NCI-H345 (cell line): ENCODE measurements at places on chromosomes 3 and 15.
A peak's percentile ranks its signal among the peaks of the same experiment; 100 is the strongest.

- no peak for DNase-seq
Measured at GRCh38 chr3:30011237-30011803, 595.1 kb upstream of the TGFBR2 start.

- no peak for DNase-seq
Measured at GRCh38 chr3:43155464-43156121, 49.7 kb upstream of the POMGNT2 start.

DNA sequence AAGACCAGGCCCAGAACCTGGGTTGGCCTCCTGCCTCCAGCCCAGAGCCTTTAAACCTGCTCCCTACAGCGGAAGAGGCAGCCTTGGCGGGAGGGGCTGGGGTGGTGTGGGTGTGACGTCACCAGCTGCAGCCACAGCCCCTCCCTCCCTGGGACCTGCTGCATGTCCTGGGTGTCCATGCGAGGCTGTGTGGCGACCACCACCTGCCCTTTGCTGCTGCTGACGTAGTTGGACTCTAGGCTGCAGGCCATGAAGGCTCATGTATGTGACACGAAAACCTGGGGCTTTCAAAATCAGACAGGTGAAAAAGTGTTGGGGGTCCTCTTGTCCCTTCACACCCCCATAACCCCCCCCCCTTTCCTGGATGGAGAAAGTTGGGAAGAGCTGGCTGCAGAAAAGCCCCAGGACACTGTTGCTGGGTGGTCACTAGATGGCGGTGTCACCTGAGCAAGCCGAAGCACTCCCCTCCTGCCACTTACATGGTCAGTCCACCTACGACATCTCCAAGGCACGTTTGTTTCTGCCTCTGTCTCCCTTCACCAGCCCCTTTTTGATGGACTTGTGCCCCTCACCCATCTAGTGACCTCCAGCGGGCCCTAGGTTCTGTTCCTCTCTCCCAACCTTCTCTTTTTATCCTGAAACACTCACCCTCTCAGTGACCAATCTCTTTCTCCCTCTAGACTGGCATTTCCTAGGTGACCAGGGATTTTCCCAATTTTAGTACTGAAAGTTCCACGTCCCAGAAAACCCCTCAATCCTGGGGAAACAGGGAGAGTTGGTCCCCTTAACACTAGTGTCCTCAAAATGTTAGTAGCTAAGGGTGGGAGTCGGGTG, 35.2 kb downstream of the SLC6A20 start:
- DNase-seq, result peak; percentile 21

GRCh38 chr3:194286375-194287146, 64.6 kb downstream of the CPN2 start:
- no peak for DNase-seq

DNA sequence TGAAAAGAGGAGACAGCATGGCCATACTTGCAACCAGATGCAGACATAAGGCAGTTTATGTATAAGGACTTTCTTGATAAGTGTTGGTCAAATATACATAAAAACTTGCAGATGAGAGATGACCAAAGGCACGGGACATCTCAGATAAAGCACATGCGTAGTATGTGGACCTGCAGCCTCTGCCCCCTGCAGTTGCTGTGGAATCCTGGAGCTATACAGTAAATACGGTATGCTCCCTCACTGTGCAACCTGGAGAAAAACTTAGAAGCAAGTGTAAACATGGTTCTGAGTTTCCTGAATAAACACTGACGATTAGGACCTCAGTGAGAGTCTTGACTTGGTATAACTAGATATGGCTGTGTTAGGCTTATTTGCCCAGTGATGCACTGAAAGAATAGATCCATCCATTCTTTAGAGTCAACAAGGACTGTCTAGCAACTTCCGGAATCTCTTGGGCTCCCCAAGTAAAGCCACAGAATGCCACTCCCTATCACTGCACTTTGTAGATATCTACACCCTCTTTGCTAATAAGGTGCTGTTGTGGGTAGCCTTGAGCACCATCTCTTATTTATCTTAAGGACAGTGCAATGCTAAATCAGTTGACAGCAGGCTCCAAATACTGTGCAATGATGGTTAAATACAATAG, 40.2 kb downstream of the GJD2 start:
- DNase-seq, result no peak

DNA sequence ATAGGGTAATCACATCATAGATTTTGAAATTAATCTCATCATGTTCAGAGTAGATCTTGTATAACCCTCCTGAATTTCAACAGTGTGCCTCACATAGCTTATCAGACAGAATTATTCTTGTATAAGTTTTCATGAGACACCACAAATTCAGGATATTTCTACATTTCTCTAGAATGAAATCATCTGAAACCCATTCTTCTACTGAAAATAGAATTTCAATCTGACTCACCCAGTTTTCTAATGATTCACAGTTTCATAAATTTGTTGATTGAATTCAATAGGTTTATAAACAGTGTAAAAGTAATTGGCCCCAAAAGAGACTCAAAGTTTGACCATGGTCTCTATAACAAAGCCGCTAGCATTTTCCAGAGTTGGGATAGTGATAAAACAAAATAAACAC, 1082.6 kb upstream of the EPHA6 start:
- no peak for DNase-seq

GRCh38 chr3:158950178-158950901, 148.5 kb downstream of the MFSD1 start:
- DNase-seq, result no peak

DNA sequence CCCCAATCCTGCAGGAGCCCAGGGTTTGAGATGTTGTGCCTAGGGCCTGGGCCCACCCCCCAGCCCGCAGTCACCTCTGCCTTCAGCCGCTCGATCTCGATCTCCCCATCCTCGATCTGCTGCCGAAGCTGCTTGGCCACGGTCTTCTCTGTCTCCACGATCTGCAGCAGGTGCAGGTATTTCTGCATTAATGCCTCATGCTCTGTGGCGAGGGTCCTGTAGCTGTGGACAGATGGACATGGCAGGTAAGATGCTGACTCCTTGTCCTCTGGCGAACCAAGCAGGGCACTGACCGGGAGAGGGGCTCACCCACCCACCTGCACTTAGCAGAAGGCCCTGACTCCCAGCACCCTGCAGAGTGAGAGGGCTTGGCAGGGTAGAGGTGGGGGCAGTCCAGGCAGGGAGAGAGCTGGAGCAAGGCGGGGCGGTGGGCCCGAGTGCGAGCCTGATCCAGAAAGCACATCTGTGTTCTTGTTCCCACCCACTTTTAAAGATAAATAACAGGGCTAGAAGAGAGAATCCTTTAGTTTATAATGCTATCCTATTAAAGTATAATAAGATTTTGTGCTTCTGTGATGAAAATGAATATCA, 32.2 kb downstream of the RASGRF1 start:
- no peak for DNase-seq

DNA sequence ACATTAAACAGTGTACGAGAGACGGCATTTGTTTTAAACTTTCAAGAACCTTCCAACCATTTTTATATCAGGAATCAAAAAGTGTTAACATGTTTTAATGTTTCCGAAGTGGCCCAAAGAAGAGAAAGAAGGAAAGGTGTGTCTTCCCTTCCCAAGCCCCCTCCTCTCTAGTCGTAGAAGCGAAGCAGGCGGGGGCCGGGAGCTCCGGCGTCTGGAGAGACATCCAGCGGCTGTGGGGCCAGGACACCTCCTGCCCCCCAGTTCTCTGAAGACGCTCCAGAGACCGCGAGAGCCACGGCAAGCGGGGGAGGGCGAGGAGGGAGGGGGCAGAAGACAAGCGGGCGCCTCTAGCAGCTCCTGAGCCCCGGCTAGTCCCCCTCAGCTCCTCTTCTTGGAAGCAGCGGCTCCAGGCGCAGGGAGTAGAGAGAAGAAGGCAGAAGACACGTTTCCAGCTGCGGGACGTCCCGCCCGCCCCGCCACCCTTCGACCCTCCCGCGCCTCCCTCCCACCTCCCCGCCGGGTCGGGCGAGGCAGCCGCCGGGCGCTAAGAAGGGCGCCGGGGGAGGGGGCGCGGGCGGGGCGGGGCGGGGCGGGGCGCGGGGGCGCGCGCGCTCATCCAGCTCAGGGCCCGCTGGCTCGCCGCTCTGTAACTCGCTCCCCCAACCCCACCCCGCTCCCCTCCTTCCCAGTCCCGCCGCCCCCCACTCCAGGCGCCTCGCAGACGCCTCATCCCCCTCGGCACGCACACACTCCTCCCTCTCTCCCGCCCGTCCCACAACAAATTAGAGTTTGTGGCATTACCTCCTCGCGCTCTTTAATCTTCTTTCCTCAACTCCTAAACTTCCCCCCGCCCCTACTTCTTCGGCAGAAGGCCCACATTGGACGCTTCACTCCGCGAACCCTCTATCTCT, at the start of gene ZBTB20:
ZBTB20 (minus strand) TSS at position 871 of the 911 bp plus-strand sequence.
- peak; percentile 66 for DNase-seq

DNA sequence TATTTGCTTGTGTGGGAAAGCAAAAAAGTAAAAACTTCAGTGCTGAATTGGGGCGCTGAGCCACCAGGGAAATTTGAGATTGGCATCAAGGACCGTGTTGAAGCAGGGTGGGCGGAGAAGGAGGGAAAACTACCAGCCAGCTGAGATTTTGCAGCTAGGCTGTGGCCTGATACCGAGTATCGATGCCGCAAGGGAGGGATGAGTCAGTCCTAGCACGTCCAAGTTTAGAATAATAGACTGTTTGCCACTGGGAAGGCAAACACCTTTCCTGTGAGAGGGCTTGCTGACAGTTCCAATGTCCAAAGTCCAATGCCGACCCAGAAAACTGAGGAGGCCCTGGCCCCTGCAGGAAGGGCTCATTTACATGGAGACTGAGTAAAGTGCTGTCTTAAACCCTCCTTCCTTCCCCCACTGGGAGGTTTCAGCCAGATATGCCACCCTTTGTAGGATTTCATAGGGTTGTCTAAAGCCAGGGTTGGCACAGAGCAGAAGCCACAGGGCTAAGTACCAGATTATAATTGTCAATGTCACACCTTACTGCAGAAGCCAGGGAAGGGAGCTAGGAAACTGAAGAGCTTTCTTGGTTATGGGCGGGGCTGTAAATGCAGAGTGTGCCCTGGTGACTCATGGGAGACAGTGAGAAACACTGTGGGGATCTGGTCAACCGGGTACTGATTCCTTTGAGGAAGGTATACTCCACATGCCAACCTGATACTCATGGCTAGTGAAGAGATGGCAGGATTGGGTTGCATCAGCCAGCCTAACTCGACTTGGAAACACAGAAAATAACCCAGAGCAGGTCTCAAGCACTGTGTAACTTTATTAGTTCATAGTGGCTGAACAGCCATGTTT, 28.4 kb upstream of the PIK3CB start:
- DNase-seq, result no peak

GRCh38 chr3:105359098-105359762, 7.5 kb upstream of the ALCAM start:
- DNase-seq, result no peak

GRCh38 chr3:56322862-56323261, 145.4 kb downstream of the ERC2 start:
- no peak for DNase-seq

DNA sequence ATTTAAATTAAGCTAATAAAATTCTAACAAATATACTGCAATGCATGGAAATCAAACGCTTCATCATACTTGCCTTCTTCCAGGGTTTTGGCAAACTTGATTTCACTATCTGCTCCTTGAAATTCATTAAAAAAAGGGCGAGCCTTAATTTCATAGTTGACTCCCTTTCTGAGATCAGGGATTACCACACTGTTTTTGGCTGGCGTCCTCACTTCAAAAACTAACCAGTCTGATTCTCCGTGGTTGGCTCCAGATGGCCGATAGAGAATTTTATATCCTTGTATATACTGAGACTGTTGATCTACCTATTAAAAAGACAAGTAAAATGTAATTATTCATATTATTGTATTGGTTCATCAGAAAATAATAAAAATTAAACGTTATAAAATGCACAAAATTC, 1106.8 kb downstream of the ROBO1 start:
- no peak for DNase-seq

- DNase-seq, result no peak
Measured at GRCh38 chr3:10320320-10320677, 613 bp downstream of the SEC13 start.

DNA sequence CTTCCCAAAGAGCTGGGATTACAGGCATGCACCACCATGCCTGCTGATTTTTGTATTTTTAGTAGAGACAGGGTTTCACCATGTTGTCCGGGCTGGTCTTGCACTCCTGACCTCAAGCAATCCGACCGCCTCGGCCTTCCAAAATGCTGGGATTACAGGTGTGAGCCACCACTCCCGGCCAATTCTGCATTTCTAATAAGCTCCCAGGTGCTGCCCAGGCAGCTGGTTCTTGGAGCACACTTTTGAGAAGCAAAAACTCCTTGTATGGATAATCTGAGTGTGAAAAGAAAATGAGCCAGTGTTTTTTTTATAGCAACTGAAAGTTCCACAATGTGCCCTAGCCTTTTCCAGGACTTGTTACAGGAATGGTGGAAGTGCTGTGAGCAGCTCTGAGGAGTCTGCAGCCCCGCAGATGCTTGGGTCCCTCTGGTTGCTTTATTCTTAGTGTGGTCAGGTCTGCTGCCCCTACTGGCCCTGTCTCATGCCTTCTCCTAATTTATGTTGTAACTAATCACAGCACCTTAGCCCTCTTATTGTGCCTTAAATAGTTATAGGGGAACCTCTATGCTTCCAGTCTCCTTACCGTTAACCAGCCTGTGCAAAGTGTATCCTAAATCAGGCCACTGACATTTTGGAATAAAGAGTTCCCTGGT, 13.5 kb upstream of the KCNAB1 start:
- DNase-seq, result no peak

- no peak for DNase-seq
Measured at GRCh38 chr3:105996781-105997180, 128.0 kb upstream of the CBLB start.

DNA sequence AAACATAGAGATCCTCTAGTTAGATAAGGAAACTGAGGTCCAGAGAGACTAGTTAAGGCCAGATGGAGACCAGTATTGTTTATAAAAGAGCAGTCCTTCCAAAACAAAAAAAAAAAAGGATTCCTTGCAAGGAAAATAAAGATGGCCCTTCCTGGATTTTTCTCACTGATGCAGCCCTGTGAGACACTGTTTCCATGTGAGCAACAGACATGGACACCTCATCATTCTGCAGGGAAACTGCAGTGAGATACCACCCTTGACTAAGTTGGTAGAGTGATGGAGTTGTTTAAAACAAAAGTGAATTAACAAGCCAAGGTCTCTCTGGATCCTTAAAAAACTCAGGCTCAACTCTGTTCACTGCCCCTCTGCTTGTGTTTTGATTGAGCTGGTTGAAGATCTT, 65.6 kb upstream of the MYZAP start:
- DNase-seq, result no peak

DNA sequence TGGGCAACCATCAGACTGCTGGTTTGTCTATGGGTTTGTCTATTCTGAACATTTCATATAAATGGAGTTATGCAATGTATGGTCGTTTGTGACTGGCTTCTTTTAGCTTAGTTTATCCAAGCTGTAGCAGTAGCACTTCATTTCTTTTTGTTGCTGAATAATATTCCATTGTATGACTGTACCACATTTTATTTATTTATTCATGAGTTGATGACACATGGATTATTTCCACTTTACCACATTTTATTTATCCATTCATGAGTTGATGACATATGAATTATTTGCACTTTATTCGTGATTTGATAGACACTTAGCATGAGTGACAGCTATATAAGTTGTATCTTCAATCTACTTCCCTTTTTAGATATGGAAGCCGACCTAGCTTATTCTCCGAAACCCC, 70.0 kb downstream of the IQGAP1 start:
- DNase-seq, result no peak

- DNase-seq, result no peak
Measured at GRCh38 chr3:55484191-55484689, 2.9 kb downstream of the WNT5A start.

- DNase-seq, result no peak
Measured at GRCh38 chr3:60250810-60251209, 1000.4 kb downstream of the FHIT start.
